Activated naive CD4-positive, alpha-beta T cell treated with anti-CD3 and anti-CD28 coated beads, Interleukin-2, amount 50 U/mL, for 72 hours (primary cell): ENCODE measurements at places on chromosomes 1 and 21.
A peak's percentile ranks its signal among the peaks of the same experiment; 100 is the strongest.

DNA sequence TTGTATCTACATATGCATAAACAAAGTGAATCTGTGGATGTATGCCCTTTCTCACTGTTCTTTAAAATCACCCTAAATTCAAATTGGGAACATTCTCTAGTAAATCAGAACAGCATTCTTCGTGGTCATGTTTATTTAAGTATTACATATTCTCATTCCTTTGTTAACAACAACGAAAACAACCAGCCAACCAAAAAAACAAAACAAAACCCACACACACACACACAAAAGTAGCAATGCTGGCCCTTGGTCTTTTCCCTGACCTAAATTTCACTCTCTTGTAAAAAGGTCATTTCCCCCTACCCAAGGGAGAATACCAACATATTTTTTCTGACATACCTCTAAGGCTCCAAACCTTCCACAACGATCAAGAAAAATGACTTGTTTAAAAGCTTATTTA is 102.6 kb downstream of the NRIP1 start:
- no peak for DNase-seq

DNA sequence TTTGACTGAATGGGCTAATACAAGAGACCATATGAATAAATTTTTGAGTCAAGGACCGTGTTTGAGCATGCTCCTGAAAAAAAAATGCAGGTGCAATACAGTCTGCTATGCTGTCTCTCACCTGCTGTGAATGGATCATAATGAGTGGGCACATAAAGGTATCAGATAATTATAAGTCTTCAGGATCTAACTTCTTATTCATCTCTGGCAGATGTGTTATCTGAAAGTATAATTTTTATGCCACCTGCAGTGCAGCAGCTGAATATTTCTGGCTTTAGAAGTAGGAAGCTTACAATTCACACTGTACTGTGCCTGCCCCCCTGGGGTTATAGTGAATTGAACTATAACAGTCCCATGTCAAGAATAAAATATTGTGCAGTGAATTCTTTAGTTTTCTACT is 333.3 kb downstream of the MRPL39 start:
- DNase-seq = no peak

DNA sequence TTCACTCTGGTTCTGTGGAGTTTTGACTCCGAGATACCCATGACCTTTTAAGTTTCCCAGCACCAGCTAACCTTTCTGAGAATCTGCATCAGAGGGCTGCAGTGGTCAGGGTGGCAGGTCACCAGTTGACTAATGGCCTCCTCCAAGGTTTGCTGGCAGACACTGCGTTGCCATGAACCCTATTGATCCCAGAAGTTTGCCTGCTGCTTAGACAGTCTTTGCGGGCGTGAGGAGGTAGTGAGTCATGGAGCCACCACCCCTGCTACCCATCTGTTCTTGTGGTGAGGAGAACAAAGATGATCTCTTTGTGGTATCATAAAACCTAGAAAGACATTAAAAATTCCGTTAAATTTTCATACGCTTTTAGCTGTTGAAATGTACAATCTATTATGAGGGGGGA is 180.4 kb downstream of the FGGY start:
- peak; percentile 59 for DNase-seq

GRCh38 chr1:197799271-197799670 is 24.0 kb upstream of the DENND1B start:
- no peak for DNase-seq

DNA sequence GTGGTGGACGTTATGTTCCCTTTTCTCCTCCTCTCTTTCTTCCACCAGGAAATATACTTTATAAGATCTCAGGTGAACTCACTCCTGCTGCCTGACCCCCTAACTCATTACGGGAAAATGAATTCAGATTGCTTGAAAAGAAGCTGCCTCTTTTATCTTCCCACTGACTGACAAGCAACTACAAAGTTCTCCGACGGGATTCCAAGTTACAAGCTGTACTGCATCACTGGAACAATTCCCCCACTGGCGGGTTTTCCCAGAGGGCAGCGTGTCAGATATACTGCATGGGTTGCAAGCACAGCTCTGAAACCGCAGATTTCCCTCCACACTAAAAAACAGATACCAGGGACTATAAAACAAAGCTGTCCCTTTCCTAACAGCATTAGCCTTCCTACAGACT is 390.6 kb downstream of the KCTD3 start:
- no peak for DNase-seq

DNA sequence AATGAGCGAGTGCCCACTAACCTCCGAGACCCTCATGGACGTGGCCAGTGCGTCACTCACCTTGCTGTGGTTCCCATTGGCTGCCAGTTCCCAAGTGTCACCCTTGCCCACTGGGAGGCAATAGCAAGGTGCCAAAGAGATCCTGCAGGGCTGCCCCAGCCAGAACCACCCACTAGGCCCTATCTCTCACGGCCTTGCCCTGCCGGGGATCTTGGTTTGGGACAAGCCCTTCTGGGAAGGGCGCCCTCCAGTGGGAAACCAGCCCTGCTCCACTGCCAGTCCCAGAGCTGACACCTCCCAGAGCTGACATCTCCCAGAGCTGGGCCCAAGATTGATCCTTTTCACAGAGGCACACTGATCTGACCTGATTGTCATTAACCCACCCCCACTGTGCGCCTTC is 2.1 kb upstream of the SELENON start:
- peak; percentile 53 for DNase-seq

GRCh38 chr1:46159516-46159915 is 15.4 kb upstream of the TSPAN1 start:
- no peak for DNase-seq

GRCh38 chr21:37866027-37866426 is 50.2 kb downstream of the KCNJ6 start:
- DNase-seq = no peak

- no peak for DNase-seq
Measured at GRCh38 chr1:3821447-3821846, 25.1 kb upstream of the LRRC47 start.

GRCh38 chr1:67431156-67431765 is 1.1 kb upstream of the SERBP1 start:
- DNase-seq = no peak

DNA sequence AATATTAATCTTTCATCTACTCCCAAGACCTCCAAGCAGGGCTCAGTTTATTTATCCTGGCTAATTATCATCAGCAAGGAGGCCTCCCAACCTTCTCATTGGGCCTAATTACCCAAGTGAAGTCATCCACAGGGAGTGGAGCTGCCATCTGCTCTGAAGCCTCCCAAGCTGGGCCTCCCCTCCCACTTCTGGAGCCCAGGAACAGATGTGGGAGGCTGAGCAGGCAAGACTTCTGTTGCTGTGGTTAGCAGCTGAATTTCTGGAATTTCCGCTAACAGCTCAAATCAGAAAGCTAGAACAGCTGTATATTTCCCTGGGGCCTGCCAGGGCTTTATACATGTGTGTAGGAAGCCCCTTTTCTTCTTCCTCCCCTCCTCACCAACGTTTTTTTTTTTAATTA is 127.5 kb downstream of the UCK2 start:
- DNase-seq = no peak

- no peak for DNase-seq
Measured at GRCh38 chr1:223741861-223742260, 29.5 kb downstream of the CAPN2 start.

DNA sequence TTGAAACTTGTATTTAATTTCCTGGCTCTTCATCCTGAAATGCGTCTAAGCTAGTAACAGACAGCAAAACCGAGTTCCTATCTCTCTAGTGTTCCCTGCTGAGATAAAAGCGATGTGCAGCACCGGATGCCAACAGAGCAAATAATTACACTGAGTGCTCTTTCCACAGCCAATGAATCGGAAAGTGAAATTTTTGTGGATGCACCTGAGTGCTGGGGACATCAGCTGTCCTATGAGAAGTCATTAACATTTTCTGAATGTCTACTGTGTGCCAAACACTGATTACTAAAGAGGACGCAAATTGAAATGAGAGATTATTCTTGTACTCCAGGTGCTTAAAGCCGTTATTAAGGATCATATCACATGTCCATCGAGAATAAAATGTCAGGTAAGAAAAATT is 278.0 kb downstream of the RGS7 start:
- DNase-seq = no peak

DNA sequence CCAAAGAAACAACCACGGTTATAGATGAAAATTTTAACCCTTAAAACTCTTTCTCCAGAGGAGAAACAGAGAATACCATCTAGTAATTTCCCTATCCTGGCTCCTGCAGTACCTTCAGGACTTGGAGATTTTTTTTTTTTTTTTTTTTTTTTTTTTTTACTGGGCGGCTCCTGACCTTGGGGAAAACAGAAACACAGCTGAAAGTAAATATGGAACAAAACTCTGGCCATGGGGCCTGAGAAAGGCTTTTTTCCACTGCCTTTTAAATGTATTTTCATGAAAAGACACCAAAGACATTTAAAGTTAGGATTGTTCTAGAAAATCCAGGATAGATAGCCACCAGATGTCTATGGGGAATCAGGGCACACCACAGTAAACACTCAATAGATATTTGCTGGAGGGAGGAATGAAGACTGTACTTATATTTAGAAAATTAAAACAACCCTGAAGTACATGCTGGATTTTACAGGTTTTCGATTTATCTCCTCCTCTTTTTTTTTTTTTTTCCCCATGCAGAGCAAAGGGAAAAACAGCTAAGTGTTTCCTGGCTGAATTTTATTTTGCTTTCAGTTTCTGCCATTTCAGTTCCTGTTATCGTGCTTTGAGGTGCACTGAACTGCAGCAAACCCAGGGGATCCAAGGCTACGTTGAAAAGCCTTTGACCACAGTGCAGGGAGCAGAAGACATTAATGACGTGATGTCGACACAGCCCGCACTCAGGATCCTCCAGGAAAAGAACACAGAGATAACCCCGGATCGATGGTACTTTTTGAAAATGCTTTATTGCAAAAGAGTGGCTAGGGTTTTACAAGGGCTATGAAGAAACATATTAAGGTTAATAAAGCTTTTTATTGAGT is 35.7 kb upstream of the CNN3 start:
- DNase-seq = peak; percentile 57

DNA sequence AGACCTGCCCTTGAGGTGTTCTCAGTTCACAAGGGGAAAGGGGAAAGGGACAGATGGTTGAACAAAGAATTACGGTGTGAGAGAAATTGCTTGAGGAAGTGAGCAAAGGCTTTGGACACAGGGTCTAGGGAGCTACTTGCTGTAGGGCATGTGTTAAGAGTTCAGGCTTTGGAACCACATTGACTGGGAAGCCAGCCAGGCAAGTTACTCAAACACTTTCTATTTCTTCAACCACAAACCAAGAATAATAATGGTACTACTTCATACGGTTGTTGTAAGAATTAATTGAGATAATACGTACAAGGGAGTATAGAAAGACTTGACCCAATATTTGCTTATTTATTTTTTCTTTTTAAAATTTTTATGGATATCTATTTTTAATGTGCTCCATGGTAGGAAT is 26.6 kb downstream of the AK4 start:
- no peak for DNase-seq

GRCh38 chr21:41435706-41436105 is 9.7 kb downstream of the MX1 start:
- no peak for DNase-seq

DNA sequence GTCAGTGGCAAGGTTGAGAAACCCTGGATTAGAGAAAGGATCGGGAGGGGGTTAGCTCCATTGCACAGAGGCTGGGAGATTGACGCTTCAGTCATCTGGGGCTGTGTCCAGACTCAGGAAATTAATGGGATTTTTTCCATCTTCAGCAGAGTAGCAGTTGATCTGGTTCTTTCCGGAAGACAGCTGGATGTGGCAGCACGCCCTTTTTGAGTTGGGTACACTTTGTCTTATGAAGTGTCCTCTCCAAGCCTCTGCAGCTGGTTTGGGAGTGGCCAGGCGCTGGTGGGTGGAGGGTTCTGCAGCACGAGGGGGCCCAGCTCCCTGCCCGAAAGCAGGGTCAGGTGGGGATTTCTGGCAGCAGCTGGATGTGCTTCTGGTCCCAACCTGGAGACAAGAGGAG is 95.1 kb downstream of the TAS1R2 start:
- DNase-seq = no peak

DNA sequence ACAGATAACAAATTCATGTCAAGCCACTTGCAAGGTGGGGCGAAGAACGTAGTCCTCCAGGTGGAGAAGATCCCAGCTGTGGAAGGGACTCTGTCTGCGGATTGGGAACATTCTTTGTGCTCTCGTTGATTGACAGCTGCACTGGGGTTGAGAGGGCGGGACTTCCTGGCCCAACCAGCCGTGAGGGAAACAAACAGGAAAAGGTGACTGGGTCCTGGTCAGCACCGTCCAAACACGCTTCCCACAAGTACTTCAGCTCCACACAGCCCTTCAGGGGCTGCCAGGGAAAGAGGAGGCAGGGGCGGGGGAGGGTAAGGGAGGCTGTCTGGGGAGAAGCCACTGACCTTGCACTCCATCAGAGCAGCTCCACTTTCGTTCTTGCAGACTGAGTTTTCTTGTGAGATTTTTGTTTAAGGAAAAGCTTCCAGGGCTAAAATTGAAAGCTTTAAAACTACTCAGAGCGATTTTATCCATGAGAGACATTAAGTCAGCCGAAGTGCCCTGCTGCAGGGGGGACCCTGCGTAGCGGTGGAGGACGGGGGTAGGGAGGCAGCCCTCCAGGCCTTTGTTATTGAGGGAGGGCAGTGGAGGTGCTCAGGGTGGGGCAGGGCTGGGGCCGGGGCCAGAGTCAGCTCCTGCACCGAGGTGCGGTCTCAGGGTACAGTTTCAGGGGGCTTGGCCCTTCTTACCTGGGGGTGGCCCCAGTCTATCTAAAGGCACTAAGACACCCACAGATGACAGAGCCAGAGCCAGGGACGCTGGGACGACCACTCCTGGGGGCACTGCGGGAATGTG is 21.6 kb upstream of the STUM start:
- no peak for DNase-seq

DNA sequence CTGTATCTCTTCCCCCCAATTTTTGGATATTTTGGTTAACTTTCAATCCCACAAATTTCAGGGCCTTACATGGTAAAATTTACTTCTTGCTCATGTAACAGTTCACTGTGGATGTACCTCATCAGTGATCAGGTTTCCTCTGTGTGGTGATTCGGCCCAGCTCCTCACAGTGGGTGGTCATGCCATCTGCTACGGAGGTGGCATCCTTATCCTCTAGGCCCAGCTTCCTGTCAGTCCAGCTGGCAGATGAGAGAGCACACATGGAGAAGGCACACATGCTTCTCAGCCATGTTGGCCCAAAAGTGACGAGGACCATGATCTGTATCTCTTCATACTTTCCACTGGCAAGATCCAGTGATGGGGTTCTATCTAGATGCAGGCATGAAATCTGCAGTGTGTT is 27.2 kb downstream of the PCBP3 start:
- no peak for DNase-seq

DNA sequence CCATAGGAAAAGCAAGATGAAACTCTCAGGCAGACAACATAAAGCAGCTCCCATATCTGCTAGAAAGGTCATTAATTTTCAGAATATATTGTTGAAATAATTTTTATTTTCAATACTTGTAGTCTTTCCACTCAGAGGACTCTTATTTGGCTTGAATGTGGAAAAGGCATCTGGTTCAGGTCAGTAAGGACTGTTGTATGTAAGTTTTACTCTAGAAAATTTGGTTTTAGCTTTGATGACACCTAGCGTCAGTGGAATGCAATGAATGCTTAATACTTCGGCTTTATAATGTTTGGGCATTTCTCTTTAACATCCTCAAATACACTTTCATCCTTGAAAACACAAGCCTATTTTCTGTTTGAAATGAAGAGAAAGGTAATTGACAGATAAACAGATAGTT is 63.3 kb downstream of the LRRC40 start:
- DNase-seq = no peak

GRCh38 chr1:16443975-16444770 is 3.6 kb downstream of the NECAP2 start:
- DNase-seq = no peak
